Suppressor macrophage treated with lipopolysaccharide for 1 hour (primary cell): ENCODE measurements at places on chromosomes 13 and 19.

GRCh38 chr13:74973935-74974879 is 507.8 kb downstream of the TBC1D4 start:
- no peak for DNase-seq

DNA sequence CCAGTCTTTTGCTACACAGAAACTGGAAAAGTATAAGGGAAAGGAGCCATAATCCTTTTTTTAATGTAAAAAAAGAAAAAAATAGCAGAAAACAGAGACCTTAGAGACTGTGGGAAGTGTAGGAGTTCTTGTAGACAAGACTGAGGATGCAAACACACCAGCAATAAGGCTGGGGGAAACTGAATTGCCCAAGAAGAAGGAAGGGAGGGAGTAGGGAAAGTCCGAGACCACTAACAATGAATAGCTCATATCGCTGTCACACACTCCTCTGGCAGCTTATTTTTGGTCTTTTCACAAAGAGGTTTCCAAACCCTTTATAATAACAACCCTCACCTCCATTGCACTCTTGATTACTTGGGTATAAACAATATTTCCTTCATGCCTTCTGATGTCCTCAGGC is 952.0 kb downstream of the SLITRK5 start:
- peak; percentile 3 for DNase-seq

DNA sequence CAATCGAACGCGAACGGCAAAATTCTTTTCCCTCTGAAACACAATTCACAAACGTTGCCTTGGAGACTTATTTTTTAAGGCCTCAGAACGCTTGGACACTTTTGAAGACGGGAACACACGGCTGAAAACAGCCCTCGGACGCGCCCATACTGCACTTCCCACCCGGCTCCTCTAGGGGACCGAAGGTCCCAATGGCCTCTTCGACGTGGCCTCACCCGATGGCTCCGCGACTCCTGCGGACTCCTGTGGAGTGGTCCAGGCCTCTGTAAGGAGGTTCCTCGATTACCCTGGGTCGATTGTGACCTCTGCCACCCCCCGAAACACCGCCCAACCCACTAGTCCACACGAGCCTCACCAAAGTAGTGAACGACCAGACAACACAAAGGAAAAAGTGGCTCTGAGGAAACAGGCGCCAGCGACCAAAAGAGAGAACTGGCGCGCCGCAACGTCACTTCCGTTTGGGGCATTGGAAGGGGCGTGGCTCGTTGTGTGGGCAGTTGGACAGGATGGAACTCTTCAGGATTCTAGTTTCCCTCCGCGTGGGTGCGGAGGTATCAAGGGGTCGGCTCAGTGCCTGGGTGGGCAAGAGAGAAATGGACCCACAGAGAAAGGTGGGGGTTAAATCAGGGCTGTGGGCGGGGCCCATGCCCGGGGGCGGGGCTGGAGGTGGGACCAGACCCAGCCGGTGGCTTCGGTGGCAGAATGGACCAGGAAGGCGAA is at the start of gene ZNF560:
Gene ZNF560 (minus strand): TSS at position 434 of the 720 bp plus-strand sequence. CDS start 23,303 bp downstream, outside the sequence.
- DNase-seq = no peak

GRCh38 chr13:35723053-35723461 is 246.6 kb upstream of the MAB21L1 start:
- no peak for DNase-seq

- DNase-seq = no peak
Measured at GRCh38 chr19:246551-246950, 44.7 kb downstream of the PLPP2 start.

GRCh38 chr13:32126278-32126677 is 94.7 kb downstream of the FRY start:
- DNase-seq = peak; percentile 67

- peak; percentile 65 for DNase-seq
Measured at GRCh38 chr13:113274721-113275120, 22.3 kb upstream of the LAMP1 start.

DNA sequence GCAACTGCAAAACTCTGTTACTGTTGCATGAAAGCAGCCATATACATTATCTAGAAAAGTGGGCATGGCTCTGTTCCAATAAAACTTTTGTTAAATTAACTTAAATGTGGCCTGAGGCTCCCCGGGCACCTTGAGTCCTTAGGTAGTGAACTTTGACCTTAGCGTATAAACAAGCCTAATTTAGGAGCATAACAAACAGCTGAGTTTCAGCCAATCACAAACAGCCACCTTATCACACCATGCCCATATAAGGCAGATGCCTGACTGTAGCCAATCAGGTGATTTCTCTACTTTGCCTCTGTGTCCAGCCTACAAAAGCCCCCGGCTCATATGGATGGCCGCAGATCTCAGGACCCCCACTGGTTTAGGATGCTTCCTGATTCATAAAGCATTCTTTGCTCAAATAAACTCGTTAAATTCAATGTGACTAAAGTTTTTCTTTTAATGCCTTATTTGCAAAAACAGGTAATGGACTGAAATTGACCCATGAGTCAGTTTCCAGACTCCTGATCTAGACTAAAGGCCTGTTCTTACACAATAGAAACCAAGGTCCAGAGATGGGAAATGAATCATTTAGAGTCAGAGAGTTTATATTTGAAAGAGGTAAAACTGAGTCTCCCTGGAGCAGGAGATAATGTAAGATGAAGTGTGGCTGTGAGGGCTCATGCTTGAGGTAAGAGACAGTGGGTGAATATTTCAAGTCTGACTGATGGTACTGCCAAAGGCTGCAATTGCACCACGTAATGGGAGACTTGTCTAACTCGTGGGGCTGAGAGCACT is 130.2 kb downstream of the FGF9 start:
- no peak for DNase-seq

DNA sequence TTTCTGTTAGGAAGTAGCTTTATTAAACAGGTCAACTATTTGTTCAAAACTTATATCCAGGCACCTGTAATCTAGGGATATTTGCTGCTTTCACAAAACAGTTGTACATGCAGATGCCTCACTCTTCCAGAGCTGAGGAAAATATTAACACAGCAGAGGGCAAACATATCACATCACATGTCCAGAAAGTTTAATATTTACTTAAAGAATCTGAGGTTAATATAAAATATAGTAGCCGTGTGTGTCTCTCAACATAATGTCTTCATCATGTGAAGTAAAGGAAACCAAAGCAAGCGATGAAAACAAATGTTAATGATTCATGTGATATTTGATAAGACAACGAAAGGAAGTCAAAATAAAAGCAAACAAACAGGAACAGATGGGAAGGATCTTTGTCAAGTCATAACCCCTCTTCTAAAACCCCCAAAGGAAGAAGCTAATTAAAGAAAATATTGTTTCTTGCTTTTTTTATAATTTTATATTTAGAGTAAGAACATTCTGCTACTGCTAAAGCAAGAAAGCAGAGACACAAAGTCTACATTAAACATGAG is 418.8 kb downstream of the DACH1 start:
- no peak for DNase-seq

- no peak for DNase-seq
Measured at GRCh38 chr19:18488838-18489626, 32.8 kb downstream of the ELL start.

GRCh38 chr13:75804605-75805004 is 168.5 kb downstream of the LMO7 start:
- DNase-seq = no peak

DNA sequence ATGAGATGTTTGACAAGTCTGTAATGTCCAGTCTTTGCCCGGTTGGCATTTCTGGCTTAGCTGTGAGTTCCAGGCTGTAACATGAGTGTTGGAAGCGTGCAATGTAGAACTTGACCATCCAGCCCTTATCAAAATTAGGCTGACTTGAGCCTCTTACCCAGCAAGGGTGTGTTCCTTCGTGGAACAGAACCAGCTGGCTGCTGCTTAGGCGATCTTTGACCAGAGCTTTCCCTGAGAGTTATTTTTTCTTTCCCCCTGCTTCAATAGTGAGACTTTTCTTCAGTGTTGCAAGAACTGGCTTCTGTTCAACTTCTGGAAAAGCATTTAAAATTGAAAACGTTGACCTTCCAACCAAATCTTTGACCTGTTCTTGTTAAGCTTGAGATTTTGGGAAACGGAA is 6.5 kb downstream of the TNFSF13B start:
- no peak for DNase-seq

- no peak for DNase-seq
Measured at GRCh38 chr13:90232291-90232690, 1115.2 kb upstream of the MIR17HG start.

DNA sequence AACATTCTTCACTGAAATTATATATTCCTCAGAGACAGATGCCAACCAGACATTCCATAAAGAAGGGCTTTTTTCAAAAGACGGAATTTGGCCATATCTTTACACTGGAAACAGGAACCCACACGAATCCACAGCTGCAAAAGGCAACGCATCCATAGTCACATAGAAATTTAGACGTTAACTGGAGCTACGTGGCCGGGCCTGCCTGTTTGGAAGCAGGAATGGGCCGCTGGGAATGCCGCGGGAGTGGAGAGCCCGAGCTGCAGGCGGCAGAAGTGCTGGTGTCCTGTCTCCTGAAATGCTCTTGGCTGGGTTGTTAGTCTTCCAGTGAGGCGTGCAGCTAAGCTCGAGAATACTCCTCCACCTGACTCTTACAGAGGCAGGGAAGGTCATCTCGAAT is 122.2 kb downstream of the KL start:
- DNase-seq = no peak

DNA sequence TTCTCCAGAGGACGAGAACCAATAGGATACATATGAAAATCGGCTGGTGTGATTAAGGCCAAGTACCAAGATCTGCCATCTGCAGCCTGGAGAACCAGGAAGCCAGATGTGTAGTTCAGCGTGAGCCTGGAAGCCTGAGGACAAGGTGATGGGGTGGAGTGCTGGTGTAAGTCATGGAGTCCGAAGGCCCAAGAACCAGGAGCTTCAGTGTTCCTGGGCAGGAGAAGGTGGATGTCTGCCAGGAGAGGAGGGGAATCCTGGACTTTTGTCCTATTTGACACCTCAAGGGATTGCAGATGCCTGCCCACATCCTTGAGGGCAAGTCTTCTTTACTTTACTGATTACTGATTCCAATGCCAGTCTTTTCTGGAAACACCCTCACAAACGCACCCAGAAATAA is 71.5 kb downstream of the SPATA13 start:
- no peak for DNase-seq

DNA sequence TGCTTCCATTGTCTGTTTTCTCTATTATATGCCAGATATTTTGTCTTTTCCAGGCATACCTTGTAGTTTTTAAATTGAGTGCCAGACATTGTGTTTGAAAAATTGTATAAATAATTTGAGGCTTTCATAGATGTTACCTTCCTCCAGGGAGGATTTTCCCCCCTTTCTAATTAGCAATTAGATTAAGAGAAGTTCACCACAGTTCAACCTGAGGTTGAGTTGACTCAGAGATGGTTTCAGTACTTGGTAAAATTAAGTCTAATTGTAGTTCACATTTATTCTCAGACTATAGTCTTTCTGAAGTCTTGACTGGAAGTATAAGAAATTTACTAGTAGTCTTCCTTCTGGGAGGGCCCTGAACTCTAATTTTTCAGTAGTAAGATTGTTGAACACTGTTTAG is 104.1 kb upstream of the SCEL start:
- no peak for DNase-seq

DNA sequence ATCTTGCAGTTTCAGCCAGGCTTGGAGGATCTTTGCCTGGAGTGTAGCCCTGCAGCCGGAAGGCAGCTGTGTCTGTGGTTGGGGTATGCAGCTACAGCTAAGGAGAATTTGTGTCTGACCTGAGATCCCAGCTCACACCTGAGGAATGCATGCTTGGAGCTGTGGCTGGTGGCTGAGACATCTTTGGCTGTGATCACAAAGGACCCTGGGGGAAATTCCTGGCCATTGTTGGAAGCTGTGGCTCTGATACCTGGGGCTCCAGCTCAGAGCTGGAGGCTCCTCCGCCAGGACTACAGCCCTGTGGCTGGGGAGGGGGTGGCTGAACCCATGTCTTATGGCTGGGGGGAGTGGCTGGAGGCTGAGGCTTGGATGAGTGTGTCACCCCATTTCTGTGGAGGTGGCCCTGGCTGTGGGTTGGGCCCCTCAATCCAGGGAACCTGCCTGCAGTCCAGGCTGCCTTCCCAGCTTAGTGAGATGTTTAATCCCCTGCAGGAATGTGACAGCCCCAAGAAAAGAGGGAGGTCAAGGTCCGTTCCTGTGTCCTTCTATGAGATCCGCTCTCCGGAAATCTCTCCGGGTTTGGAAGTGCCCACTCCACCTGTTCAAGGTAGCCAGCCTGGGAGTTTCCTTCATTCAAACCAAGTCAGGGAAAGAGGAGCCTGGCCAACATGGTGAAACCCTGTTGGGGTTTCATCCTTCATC is 27.6 kb downstream of the ARHGEF18 start:
- no peak for DNase-seq

DNA sequence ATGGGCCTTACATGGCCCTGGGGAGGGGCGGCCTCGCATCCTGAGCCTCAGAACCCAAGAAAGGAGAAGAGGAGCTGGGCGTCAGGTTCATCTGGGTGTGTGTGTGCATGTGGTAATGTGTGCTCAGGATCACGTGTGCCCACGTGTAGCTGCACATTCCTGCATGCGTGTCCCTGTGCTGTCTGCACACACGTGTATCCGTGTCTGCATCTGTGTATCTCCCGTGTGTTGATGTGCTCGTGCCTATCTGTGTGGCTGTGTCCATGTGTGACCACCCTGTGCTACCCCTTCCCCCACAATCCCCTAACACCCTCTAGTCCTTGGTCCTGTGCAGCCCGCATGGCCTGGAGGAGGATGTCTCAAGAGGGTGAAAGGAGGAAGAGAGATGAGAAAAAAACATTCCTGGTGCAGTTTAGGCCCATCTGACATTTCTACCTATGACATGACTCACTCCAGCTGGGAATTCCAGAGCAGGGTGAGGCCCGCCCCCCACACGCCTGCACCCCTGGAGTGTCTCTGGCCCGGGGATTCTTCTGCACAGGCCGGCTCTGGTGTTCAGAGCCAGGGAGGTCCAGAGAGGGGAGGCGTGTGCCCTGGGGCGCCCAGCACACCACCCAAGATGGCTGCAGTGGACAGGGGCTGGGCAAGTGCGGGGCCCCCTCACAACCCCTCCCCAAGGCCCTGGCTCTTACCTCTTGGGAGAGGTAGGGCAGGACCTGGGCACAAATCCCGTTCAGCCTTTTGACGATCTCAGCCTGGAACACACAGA is 7.1 kb downstream of the TLE5 start:
- no peak for DNase-seq

DNA sequence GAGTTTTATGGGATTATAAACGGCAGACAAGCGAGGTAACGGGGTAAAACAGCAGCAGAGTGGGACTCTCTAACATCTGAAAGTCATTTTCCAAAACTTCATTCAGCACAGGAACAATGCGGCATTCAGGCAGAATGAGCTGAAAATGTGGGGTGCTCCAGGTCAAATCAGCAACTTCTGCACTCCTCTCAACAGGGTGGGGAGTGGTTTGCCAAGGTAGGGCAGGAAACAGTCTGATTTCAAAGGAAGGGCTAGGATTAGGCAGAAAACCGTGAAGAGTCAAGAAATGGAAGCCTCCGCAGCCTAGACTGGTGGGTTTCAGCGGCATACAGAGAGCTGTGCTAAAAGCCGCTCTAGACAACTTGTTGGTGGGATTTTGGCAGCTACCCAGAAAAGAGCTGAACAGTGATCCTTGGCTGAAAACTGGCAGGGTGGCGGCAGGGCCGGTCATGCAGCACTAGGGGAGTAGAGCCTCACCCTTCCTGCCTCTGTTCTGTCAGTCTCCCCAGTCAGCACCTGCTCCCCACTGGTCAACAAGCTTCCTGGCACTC is 154.2 kb upstream of the KLF12 start:
- DNase-seq = no peak

DNA sequence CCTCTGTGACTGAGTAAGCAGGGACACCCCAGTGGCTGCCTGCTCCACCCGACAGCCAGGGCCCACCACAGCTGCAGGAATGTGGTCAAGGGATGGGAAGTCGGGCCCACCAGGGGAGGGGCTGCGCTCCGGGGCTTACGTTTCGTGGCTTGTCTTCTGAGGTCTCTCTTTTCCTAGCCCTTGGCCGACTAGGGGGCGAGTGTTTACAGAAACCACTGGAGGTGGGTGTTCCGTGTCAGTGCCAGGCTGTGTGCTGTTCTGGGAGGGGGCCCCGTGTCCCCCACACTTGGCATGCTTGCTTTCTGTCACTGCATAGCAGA is 4.5 kb downstream of the ADAT3 start:
- DNase-seq = no peak
